ENCODE measurements at places on chromosomes 3 and 15.

DNA sequence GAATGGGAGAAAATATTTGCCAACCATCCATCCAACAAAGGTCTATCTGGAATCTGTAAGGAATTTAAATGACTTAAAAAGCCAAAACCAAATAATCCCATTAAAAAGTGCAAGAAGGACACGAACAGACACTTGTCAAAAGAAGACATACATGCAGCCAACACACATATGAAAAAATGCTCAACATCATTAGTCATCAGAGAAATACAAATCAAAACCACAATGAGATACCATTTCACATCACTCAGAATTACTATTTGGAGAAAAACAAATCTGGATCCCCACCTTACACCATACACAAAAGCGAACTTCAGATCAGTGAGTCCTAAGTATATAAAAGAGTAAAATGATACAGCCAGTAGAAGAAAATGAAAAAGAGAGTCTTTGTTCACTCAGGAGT lies 58.6 kb upstream of the MNS1 start:
- no peak for DNase-seq

GRCh38 chr15:63860155-63860554 lies 26.4 kb upstream of the HERC1 start:
- no peak for DNase-seq

GRCh38 chr15:42021593-42021992 lies 751 bp upstream of the PLA2G4E start:
- no peak for DNase-seq

GRCh38 chr15:82136120-82136519 lies 90.3 kb upstream of the MEX3B start:
- no peak for DNase-seq

DNA sequence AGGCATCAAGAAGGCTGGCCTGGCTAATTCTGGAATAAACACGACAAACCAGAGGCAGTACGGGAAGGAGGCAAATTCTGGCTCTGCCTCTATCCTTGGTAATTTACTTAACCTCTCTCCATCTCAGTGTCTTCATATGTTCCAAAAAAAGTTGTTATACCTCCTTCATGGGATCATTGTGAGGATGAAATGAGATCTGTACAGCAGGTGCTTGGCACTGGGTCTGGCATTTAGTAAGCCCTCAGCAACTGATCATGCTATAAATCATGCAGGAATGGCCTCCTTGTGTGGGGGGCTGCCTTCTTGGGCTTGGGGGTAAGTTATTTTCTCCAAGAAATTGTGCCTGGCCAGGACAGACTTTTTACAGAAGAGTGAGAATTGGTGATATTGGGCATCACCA lies 38.3 kb upstream of the TRA2B start:
- no peak for DNase-seq
